ENCODE measurements at places on chromosomes 2 and 18. TPM values are rescaled to one million over a fixed set of nuclear protein-coding genes. Genes with fewer than 3 reads are reported as not detected.
A peak's percentile ranks its signal among the peaks of the same experiment; 100 is the strongest.

DNA sequence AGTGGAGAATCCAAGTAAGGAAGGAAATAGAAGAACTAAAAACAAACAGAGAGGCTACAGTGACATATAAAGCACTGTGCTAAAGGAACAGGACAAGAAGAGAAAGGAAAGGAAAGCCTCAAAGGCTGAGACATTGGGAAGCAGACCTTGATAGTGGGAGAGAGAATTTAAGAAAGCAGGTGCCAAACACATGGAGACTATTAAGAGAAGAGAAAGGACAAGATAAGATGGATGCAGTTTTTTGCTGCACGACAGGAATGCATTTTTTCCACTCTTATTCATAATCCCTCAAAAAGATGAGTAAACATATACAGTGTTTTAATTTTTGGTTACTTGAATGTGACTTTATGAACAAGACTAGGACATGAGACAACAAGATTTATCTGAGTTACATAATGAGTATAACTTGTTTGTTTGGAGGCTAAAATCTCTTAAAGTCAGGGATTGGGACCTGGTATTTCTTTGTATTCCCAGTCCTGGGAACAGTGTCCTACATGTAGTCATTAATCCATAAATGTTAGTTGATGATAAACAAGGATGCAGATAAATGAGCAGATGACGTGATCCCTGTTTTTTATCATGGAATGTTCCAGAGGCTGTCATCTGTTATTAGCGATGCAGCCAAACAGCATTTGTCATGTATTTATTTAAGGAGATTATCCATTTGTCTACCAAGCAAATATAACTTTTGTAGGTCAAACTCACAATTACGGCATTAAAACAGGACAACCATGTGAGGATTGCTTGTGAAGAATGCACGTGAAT lies 141.7 kb downstream of the DNER start:
- DNase-seq = no peak

DNA sequence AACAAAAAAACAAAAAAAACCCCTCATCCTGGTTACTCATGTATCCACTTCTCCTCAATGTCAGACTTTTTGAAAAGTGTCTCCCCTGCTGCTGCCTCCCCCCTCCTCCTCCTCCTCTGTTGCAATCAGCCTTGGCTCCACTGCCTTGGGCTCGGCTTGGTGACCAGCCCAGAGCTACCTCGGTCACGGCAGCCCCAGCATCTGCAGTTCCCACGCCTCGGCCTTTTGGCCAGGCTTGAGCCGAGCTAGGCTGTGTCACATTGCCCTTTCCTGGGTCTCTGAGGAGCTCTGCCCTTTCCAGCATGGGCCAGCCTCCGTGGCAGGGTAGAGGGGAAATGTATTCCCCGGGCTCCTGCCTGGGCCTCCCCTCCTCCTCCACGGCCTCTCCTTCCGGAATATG lies 22.7 kb upstream of the INHBB start:
- DNase-seq = peak; percentile 75

DNA sequence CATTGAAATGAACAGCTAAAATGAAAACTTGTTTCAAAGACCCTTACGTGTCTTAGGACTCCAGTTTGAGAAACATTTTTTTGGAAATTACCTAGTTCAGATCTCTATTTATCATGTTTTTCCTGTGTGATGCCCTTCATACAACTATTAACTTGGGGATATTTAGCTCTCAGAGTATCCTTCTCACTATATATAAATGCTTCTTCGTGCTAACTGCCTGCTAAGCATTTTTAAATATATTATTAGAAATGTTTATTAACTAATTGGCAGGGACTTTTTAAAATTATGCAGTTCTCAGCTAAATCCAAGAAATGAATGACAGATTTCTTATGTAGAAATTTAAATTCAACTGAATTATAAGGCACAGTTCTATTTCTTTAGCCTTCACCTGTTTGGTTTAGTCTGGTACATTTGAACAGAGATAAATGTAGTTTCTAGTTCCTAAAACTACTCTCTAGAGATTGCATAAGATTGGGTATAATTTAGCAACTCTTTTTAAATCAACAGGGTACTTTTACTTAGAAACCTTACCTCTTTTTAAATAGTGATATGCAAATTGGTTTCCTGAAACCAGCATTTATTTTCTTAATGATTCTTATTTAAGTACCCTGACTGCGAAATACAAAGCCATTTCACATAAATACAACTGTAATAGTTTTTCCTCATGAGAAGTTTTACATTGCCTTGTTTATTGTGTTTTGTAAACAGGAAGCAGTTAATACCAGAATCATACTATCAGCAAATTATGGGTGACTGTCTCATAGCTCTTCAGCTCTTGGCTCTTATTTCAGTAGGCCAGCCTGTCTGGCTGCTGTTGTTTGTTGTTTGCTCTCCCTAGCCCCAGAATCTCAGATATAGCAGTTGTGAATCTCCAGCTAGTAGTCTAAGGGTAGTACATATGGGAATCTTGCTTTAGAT lies 140.7 kb downstream of the PTRHD1 start:
- DNase-seq = no peak

DNA sequence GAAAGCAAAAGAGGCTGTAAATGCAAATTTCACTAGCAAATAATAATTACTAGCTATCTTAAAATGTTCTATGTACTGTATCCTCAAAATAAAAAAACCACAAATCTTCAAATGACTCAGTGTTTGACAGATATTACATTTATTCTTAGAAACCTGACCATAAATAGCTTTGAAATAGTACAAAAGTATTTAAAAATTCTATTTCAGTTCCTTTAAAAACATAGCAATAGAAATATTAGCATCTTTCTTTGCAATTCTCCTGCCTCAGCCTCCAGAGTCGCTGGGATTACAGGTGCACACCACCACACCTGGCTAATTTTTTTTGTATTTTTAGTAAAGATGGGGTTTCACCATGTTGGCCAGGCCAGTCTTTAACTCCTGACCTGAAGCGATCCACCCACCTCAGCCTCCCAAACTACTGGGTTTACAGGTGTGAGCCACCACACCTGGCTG lies 50.6 kb downstream of the MSH6 start:
- DNase-seq = no peak

DNA sequence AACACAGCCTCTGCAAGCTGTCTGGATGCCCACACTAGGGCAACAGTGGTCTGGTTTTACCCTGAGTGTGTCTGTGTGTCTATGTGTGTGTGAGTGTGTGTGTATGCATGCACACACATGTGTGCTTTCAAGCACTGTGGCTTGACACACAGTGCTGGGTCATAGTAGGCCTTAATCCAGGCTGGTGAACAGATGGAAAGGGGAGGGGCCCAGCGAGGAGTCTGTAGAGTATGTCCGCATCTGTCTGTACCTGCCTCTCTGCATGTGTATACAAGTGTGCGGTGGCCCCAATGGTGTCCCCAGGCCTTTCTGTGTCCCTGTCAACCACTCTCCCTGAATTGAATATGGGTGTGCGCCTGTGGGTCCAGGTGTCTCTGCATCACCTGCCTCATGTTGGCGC lies 9.3 kb upstream of the KCNIP3 start:
- no peak for DNase-seq

DNA sequence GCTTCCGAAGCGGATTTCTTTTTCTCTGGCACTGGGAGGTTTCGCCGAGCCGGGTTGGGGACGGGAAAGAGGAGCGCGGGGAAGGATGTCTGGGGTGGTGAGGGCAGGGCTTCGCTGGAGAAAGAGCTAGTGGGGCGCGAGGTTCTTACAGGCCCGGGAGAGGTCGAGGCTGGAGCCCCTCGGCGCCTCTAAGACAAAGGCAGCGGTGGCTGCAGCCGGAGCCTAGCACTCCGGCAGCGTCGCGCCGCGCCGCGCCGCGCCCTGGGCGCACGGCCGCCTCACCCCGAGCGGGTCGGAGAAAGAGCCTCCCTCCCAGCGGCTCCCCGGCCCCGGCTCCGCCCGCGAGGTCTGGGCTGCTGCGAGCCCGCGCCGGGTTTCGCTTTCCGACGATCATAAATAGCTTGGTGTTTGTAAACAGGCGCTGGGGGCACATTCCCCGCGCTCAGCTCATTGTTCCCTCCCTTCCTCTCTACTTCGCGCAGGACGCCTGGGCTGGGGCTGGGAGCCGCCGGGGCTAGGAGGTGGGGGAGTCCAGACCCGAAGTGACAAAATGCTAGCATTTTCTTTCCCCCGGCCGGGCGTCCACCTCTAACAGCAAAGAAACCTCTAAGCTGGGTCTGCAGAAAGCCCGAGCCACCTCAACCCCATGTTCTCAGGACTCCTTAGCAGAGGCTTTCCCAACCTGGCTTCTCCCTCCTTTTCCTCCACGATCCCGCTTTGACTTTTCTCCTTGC lies 813 bp upstream of the MEIS1 start:
- peak; percentile 54 for DNase-seq

DNA sequence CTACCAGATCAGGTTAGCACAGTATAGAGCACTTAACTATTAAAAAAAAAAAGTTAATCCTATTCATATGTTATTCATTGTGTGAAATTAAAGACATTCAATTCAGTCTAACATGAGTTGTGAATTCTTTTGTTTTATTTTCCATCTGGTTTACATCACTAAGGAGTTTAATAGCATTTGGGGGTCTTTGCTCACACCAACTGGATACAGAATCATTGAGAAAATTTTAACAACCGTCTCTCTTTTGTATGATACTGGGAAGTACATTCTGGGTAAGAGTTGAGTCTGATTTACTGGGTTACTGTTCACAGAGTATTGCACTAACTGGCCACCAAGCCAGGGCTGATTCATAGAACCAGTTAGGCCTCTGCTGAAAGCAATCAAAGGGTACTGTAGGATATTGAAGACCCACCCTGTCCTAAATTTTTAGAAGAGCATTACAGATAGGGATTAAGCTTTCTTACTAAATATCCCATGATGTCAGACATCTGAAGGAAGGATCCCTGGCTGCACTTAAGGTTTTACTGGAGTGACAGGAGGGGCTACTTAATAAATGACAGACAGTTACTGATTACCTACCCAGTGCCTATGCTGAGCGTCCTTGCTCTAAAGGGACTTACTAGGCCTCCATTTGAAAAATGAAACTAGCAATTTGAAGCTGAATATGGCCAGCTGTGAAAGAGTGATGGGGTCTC lies 387.9 kb downstream of the SETBP1 start:
- no peak for DNase-seq

DNA sequence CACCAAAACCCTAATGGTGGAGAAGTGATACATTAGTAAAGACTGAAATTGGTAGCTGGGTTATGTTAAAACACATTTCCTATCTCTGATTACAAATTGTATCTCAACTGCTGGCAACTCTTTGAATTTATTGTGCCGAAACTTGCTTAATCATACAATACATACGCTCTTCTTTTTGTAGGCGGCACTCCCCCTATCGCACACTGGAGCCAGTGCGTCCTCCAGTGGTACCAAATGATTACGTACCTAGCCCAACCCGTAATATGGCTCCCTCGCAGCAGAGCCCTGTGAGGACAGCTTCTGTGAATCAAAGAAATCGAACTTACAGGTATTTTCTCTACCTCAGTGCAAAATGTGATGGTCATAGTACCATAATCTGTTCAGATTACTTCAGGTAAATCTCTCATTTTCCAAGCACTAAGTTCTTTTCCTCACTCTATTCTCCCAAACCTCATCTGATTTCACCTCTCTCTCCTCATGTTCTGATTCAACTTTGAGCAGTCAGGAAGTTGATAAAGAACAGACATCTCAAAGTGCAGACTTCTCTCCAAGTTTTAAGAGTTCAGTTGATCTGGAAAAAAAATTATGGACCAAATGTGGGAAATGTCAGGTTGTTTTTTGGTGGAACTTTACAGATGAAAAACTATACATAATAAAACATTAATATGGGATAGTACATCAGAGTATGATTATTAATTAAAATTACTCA lies 66.5 kb downstream of the ABI2 start:
- no peak for DNase-seq

GRCh38 chr2:241636182-241637017 lies 558 bp downstream of the THAP4 start:
- peak; percentile 32 for DNase-seq

- peak; percentile 88 for DNase-seq
Observed at GRCh38 chr2:217902379-217903141, 100.2 kb downstream of the TNS1 start.

GRCh38 chr2:190809139-190809764 lies 71.4 kb upstream of the GLS start:
- no peak for DNase-seq

SERPINB13 gene
- not detected for total RNA-seq

MSTN gene
- not detected for total RNA-seq

ZNF396 gene
- 0.71 TPM for total RNA-seq

SPC25 gene
- total RNA-seq = 0.60 TPM
